GF-D8 (cell line): ENCODE measurements at places on chromosomes 2 and 18.

DNA sequence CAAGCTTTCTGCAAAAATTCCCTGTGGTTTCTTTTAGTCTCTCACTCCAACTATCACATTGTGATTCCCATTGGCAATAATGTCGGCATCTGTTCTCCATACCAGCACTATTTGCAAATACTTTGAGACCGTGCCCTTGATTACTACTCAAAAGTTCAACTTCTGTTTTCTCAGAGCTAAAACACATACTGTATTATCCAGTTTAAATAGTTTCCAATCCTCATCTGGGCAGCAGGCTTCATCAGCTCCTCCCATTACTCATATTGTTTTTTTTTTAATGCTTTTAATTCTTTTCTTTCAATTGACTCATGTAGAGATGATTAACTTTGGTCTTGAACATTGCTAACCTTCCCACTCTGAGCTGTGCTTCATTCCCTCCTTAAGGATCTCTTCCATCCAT lies 135.8 kb downstream of the METTL8 start:
- DNase-seq = no peak

- DNase-seq = no peak
Measured at GRCh38 chr2:40658941-40659340, 207.1 kb upstream of the SLC8A1 start.

GRCh38 chr2:143684551-143685320 lies 555.5 kb downstream of the ARHGAP15 start:
- DNase-seq = no peak

GRCh38 chr2:71154798-71155197 lies 24.4 kb downstream of the MPHOSPH10 start:
- no peak for DNase-seq

- no peak for DNase-seq
Measured at GRCh38 chr2:17257189-17257909, 260.9 kb downstream of the RAD51AP2 start.

DNA sequence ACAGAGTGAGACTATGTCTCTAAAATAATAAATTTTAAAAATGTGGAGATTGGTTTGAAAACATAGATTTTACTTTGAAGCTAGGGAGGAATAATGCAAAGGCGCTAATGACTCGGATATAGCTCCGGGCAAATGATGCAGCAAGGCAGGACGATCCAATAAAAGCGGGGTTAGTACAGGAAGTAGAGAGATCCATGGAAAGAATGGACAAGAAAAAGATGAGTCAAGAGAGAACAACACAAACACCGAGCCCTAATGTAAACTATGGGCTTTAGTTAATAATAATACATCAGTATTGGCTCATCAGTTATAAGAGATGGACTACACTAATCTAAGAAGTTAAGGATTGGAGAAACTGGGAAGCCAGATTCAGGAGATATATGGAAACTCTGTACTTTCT lies 74.5 kb downstream of the QPCT start:
- DNase-seq = no peak

DNA sequence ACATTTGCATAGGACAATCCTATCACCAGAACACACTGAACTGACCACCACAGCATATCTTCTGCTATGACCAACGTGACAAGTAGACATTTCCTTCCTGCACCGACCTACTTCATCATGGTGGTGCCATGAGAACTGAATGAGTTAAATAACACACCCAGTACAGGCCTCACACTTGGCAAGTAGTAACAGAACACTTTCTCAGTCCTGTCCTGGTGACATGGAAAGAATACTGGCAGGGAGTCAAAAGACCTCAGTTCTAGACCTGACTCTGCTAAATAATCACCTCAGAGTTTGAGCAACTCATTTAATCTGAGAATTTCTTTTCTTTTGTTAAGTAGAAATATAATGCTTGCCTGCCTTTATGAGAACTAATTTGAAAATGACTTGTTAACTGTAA lies 186.3 kb upstream of the SMAD7 start:
- no peak for DNase-seq

DNA sequence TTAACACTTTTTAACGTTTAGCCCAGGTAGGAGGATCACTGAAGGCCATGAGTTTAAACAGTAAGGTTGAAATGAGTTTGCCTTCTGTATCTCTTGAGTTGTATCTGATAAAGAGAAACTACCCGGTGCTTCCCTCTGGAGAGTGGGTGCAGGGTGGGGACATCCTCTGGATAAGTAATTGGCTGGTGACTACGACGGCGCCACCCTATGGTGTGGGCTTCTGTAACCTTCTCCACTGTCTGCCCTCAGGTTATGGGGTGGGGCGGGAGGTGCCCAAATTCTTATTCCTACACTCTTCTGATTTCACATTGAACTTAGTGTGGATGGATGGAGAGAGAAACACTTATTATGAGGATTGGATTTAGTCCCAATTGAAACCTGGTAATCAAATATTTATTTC lies 68.8 kb downstream of the LDLRAD4 start:
- DNase-seq = no peak

DNA sequence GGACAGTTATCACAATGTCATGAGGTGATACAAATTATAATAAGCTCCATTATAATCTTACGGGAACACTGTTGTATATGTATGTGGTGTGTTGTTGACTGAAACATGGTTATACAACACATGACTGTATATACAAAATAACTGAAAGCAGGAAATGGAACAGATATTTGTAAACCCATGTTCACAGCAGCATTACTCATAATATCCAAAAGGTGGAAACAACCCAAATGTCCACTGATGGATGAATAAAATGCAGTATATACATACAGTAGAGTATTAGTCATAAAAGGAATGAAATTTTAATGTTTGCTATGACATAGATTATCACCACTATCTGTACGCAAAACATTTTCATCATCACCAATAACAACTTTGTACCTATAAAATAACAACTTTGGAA lies 107.3 kb downstream of the USP34 start:
- DNase-seq = no peak

GRCh38 chr2:88318071-88318955 lies 134.2 kb downstream of the FOXI3 start:
- no peak for DNase-seq
